ENCODE measurements at places on chromosomes 13 and 19.

GRCh38 chr19:42270346-42271044 is 1.4 kb downstream of the CIC start:
- peak; percentile 91 for DNase-seq

DNA sequence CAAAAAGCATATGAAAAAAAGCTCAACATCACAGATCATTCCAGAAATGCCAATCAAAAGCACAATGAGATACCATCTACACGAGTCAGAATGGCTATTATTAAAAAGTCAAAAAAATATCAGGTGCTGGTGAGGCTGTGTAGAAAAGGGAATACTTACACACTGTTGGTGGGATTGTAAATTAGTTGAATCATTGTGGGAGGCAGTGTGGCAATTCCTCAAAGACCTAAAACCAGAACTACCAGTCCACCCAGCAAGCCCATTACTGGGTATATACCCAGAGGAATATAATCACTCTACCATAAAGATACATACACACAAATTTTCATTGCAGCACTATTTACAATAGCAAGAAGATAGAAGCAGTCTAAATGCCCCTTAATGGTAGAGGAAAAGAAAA is 529.9 kb downstream of the SLITRK1 start:
- no peak for DNase-seq

GRCh38 chr13:84749126-84749525 is 866.9 kb upstream of the SLITRK1 start:
- DNase-seq = no peak

DNA sequence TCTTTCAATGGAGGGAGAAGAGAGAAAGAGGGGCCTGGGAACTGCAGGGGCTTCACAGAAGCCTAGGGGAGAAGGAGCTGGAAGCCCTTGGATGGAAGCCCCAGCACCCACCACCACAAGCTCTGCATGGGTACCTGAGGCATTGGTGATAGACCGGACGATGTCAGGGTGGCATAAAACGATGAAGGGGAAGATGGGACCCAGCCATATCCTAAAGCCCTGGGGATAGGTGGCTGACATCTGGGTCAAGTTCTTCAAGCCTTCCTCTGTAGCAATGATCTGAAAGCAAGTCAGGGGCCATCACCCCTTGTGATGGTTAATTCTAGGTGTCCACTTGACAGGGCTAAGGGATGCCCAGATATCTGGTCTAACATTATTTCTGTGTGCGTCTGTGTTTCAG is 11.2 kb upstream of the OR10H5 start:
- DNase-seq = no peak

GRCh38 chr13:49443704-49444523 is at the start of the genes CAB39L and SETDB2:
Gene CAB39L (minus strand): TSS chr13:49444064. CDS start chr13:49382910, 61,154 bp downstream.
Gene SETDB2 (plus strand): TSS chr13:49444274. CDS start chr13:49451894, 7,620 bp downstream.
- DNase-seq = peak; percentile 99

DNA sequence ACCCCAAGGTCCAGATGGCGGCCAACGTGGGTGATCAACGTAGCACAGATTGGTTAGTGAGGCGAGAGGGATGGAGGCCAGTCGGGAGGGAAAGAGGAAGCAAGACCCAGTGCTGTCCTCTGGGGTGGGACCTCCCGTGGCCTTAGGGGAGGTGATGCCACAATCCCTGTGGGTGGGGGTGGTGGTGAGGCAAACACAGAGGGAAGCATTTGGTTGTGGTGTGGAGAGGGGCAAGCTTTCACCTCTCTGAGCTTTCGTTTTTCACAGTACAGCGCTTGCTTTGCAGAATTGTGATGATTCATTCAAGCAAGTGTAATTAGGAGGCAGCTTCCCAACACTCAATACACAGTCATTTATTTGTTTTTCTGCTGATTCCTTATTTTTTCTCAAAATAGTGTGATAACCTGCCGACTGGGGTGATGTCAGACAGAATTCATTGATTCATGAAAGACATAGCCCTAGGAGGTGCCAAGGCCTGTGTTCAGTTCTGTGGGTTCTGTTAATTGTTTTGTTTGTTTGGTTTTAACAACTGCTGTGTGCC is 2.4 kb downstream of the LENG8 start:
- DNase-seq = peak; percentile 88

GRCh38 chr13:77002590-77003190 is 10.8 kb downstream of the CLN5 start:
- DNase-seq = no peak
